Foreskin fibroblast (primary cell): ENCODE measurements at places on chromosomes 3 and 15.

- no peak for DNase-seq
These were observed 418.9 kb upstream of the TPRG1 start for GRCh38 chr3:188752850-188753249.

DNA sequence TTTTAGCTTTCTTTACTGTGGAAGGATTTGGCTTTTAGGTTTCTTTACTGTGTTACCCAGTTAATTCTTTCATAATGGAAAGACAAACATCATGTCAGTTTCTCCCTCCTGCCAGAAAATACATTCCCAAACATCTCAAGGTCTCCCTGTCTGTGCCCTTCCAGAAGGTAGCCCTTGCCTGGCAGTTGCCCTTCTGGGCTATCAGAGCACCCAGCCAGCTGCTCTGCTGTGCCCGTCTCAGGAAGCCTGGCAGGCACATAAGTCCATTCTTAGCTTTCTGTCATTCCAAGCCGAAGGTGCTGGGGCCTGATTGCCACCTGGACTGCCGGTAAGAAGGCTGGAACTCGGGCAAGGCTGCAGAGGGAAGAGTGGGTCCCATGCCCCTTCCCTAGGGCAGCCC is 203.4 kb downstream of the SLCO3A1 start:
- no peak for DNase-seq

DNA sequence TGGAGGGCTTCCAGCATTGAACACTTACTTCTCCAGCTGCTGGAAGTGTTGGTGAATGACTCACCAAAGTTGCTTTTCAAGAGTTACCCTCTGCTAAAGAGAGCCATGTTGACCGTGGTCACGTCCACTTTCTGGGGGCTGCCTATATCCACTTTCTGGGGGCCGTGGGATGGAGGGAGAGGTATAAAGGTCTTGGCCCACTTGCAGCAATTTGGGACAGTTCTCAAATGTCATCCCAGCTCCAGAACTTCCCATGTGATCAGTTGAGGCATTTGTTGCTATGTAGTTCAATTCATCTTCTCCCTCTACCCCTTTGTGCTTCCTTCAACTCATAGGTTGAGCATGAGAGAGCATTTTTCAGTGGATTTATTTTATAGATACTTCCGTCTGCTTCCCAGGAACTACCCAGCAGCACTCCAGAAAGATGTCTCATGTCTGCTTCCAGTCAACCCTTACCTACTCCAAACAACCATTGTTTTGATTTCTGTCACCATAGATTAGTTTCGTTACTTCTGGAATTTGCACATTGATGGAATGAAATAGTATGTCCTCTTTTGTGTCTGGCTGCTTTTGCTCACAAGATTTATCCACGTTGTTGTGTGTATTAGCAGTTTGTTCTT is 130.6 kb downstream of the TCF12 start:
- DNase-seq, result no peak

DNA sequence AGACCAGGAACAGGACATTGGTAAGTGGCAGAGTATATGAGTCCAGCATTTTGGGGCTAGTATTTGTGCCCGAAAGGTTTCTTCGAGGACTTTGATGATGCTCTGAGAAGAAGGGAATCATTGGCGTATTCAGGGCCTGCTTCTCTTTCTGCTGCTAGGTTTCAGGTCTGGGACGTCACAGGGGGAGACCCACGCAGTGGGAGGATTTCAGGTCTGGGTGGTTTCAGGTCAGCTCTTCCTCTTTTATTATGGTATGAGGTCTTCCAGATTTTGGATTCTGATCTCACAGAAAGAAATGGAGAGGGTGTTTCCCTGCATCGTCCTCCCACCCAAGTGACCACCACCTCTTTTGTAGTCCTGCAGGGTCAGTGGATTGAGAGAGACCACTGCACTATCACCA is 62.5 kb downstream of the CDAN1 start:
- no peak for DNase-seq

DNA sequence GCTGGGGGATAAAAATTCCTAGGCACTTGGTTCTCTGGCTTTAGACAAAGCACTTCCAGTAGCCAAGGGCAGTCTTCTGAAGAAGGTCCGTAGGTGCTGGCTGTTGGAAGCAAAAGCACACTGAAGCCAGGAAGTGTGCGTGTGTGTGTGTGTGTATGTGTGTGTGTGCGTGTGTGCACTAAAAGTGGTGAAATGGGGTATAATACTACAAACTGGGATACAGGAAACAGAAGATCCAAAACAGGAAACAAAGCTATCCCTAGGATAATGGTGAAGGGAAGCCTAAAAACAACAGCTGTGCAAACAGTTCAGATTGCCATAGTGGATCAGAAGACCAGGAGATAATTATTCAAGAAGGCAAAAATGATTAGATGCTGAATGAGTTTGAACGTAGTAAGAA is 103.4 kb downstream of the IL20RB start:
- DNase-seq, result no peak

GRCh38 chr3:177721864-177722785 is 524.8 kb upstream of the TBL1XR1 start:
- no peak for DNase-seq

- DNase-seq, result no peak
These were observed 115.4 kb upstream of the PTPRG start for GRCh38 chr3:61445924-61446323.

DNA sequence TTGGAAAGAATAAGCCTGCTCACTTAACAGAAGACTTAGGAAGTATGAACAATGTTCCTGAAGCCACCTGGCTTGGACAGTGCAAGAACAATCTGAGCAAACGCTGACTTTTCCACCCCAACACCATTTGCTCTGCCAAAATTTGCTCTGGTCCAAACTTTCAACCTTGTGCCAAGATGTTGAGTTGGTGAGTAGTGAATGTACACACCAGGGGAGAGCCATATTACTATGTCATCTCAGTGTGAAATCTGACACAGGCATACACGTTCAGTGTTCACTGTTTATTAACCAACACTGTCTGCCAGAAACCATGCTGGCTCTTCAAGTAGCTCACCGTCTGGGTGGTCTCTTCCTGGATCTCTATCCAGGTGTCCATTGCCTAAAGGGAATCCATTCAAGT is 152.9 kb upstream of the LPP start:
- DNase-seq, result no peak

DNA sequence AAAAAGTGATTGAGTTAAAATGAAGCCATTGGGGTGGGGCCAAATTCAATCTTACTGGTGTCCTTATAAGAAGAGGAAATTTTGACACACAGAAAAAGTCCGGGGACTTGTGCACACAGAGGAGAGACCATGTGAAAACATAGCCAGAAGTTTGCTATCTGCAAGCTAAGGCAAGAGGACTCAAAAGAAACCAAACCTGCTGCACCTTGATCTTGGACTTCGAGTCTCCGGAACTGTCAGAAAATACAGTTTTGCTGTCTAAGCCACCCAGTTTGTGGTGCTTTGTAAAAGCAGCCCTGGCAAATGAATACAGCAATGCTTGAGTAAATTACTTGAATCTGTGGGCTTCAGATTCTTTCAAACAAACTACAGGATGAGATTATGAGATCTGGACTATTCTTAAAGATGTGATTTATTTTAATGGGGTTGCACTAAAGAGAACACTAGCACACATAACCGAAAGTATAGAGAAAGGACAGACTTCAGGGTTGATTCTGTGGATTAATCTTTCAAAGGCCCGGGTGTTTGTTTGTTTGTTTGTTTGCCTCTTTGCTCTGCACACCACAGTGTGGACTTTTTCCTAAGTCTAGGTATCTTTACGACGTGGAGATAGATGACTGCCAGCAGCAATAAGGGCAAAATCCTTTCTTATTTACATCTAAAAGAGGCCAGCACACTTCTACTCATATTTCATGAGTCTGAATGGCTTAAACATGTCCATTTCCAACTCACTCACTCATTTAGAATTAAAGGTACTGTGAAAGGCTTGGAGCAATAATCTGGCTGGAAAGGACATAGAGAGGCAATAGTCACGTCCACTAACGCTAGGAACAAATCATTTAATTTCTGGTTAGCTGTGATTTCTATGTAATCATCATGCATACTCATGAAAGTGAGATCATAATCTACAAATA is 53.9 kb upstream of the SSR3 start:
- no peak for DNase-seq

GRCh38 chr3:110519071-110519470 is 552.5 kb upstream of the NECTIN3 start:
- no peak for DNase-seq

DNA sequence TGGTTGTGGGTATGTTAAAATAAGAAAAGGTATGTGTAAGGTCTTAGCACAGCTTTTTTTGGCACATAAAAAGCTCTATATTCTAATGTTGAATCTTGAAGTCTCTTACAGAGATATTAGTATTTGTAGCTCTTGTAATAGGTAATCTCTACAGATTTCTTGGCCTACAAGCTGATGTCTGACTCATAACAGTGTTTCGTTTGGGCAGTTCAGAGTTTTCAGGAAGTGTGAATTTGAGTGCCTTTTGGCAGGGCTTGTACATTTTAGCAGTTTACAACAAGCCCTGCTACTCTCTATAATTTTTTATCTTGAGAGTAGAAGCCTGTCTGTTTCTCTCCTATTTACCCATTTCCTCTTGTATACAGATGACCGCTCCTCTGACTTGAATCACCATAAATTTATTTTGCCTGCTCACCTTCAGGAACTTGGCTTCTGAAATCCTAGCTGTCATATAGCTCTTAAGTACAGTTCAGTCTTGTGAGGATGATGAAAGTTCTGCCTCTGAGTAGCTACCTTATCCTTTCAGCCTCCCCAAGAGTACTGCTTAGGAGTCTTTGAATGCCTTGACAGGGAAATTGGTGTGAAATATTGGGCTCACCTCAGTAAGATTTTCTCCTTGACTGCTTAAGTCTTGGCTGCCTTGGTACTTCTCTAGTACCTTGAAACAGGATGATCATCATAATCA is 419.9 kb upstream of the RARB start:
- no peak for DNase-seq

GRCh38 chr3:107025961-107026360 is 351.3 kb upstream of the CCDC54 start:
- DNase-seq, result no peak

GRCh38 chr3:127306361-127307111 is 18.7 kb upstream of the PRR20G start:
- DNase-seq, result no peak
